ENCODE measurements at places on chromosomes 2 and 18. TPM values are rescaled to one million over a fixed set of nuclear protein-coding genes. Genes with fewer than 3 reads are reported as not detected.

DES gene
- total RNA-seq: not detected

C2orf72 gene
- total RNA-seq: 0.18 TPM

GRCh38 chr2:207182911-207183310, 17.2 kb upstream of the KLF7 start:
- no peak for DNase-seq

DNA sequence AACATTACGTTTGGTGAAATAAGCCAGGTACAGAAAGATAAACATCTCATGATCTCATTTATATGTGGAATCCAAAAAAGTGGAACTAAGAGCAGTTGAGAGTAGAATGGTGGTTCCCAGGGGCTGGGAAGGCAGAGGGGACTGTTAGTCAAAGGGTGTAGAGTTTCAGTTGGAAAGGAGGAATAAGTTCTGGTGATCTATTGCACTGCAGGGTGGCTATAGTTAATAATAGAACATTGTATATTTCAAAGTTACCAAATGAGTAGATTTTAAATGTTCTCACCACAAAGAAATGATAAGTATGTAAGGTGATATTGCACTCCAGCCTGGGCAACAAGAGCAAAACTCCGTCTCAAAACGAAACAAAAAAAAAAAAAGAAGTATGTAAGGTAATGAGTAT, 260.1 kb upstream of the RAB6C start:
- DNase-seq: no peak
